ENCODE measurements at places on chromosomes 4 and X. TPM values are rescaled to one million over a fixed set of nuclear protein-coding genes. Genes with fewer than 3 reads are reported as not detected.

Gene RNF150
- total RNA-seq: 1.3 TPM

GRCh38 chr4:88991746-88992145 is 65.2 kb downstream of the FAM13A start:
- no peak for DNase-seq

DNA sequence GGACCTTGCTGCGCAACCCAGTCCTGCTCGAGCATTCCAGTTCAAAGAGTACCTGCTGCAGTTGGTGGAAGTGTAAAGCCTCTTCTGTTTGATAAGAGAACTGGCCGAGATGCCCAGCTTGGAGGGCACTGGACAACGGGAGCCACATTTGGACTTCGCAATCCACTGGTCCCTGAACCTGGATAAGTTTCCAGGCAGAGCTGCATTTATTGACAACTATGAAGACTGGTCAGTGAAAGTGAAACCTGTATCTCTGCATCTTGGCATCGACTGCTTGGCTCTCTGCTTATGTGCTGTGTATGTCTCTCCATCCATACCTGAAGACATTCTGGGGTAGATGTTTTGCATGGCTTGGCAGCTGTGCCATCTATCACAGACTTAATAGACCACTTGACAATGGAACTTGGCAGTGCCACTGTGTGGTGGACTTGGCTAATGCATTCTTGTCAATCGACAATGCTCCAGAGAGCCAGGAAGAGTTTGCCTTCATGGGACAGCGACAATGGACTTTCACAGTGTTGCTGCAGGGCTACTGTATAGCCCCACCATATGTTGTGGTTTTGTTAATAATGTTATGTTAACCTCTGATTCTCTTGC is 43.5 kb upstream of the ZBTB33 start:
- DNase-seq: no peak

DNA sequence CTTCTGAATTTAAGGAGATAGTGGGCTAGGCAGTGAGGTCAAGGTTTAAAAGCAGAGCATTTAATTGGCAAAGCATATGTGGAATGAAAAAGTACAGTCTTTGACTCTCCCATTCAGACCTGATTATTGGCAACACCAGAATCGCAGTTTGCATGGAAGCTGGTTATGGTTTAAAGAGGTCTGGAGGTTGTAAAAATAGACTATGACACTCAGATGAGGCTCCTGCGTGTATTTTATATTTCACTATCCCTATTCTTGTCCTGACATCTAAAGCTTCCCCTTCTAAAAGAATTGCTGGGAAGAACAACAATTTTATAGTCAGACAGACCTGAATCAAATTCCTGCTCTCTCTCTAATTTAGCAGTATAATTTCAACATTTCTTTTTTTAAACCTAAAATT is 302.9 kb downstream of the PCDH7 start:
- DNase-seq: no peak

DNA sequence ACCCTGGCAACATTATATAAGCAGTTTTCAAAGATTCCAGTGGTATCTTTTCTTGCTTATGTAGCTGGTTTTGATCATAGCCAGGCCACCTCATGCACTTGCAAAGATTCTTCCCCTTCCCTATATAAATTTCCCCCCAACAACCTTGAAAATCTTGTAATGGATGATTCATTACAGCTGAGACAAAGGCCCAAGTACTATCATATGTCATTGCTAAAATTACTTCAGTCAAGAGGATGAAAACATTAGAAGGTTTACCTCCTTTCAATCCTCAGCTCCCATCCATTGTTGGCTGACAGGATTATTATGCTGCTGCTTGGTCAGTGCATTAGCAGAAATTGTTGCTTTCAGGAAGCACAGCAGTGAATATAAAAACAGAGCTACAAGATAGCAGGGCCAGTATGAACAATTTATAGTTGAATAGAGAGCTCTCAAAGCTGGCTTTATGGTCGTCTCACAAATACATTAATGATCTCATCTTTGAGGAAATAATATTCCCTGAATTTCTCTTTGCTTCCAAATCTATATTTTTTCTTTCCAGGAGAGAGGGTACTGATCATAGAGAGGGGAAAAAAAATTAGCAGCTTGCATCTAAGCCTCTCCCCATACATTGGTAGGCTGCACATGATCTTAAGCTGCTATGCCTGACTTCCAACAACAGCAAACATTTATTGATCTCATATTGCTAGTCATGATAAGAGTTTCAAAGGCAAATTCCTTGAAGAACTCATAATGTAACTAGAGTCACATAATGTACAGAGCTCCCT is 7.7 kb upstream of the ARHGEF38 start:
- no peak for DNase-seq

DNA sequence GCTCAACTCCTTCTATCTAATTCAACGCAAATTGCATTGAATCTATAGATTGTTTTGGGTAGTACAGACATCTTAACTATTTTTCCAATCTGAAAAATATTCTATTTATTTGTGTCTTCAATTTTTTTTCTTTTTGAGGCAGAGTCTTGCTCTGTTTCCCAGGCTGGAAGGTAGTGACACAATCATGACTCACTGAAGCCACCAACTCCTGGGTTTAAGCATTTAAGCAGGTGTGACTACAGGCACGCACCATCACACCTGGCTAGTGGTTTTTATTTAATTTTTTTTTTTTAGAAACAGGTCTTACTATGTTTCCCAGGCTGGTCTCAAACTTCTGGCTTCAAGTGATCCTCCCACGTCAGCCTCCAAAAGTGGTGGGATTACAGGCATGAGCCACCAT is 98.3 kb downstream of the GK start:
- DNase-seq: no peak

Gene TNMD
- total RNA-seq: not detected

- no peak for DNase-seq
Measured at GRCh38 chrX:9859711-9860555, 73.7 kb downstream of the SHROOM2 start.

Gene GNRHR
- total RNA-seq: not detected

DNA sequence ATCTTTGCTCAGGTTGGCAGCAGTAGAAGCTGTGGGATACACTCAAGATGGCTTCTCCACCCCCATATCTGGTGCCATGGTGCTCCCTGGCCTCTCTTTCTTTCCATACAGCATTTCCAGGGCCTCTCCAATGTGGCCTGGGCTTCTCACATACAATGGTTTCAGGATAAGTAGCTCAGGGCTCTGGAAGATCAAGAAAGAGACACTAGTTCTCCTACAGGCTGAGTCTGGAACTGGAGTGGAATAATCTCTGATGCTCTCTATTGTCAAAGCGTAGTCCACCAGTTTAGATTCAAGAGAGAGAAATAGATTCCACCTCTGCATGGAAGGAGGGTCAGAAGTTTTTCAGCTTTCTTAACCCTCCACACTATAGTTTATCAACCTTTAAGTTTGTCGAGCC is 138.2 kb upstream of the AADAT start:
- DNase-seq: no peak

Gene KIAA1210
- not detected for total RNA-seq

GRCh38 chr4:23728393-23728792 is 161.5 kb downstream of the PPARGC1A start:
- DNase-seq: peak; percentile 5

GRCh38 chr4:82430964-82431745 is 765 bp downstream of the ENOPH1 start:
- no peak for DNase-seq

DNA sequence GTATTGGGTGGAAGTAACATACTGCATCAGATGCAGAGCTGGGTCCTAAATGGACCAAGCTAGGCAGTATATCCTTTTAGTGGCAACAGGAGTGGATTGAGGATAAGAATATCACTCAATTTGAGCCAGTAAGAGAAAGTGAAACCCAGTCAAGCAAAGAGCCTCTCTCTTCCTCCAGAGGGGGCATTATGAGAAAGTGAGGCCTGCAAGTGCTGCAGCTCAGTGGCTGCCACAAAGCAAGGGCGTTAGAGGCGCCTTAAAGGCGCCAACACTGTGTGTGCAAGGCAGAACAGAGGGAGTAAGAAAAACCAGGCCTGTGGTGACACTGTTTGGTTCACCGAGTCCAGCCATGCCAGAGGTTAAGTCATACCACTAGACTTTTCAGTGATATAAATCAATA is 17.5 kb downstream of the STX18 start:
- DNase-seq: no peak

GRCh38 chr4:74793757-74794381 is 454 bp downstream of the BTC start:
- DNase-seq: no peak

Gene TRIML2
- total RNA-seq: not detected

DNA sequence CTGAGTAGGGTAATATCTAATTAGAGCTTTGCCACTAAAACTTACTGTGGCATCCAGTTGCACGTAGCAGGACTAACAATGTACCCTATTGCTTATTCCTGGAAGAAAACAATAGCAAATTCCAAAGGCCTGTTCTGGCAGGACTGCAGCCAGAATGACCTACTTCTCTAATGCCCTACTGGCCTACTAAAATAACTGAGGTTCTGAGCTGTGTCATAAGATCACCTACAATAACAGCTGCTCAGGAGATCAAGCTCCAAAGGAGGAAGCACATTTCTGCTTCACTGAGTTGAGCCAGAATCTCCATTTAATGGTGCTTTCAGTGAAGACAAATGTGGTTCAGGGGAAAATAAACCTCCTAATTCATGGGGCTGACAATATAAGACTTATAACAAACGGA is 42.2 kb upstream of the CXCL8 start:
- DNase-seq: no peak

Gene DCAF8L2
- not detected for total RNA-seq

DNA sequence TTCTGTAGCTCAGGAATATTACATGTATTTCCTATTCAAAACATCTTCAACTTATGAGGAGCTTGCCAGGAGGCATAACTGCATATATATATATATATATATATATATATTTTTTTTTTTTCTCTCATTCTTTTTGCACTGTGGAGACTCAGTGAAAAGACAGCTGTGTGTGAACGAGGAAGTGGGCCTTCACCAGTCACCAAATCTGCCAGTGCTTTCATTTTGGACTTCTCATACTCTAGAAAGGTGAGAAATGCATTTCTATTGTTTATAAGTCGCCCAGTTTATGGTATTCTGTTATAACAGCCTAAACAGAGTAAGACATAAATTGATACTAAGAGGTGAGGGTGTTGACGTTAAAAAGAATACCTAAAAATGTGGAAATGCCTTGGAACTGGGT is 710.6 kb downstream of the TRAM1L1 start:
- no peak for DNase-seq

DNA sequence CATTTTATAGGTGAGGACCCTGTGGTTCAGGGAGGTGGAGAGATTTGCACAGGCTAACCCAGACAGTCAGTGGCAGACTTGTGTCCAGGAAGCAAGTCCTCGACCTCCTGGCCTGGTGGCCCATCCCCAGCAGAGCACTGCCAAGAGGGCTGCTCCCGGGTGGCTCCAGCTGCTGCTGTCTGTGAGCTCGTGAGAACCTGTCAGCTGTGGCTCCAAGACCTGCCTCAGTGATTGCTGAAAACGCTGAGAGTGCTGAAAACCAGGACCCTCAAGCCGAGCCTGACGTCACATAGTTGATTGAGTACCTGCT is 74.2 kb downstream of the RTL9 start:
- no peak for DNase-seq

- DNase-seq: peak; percentile 62
Measured at GRCh38 chrX:119516157-119516702, 48.0 kb downstream of the SLC25A5 start.

Gene VCX3B
- total RNA-seq: not detected

Gene GPR82
- not detected for total RNA-seq

DNA sequence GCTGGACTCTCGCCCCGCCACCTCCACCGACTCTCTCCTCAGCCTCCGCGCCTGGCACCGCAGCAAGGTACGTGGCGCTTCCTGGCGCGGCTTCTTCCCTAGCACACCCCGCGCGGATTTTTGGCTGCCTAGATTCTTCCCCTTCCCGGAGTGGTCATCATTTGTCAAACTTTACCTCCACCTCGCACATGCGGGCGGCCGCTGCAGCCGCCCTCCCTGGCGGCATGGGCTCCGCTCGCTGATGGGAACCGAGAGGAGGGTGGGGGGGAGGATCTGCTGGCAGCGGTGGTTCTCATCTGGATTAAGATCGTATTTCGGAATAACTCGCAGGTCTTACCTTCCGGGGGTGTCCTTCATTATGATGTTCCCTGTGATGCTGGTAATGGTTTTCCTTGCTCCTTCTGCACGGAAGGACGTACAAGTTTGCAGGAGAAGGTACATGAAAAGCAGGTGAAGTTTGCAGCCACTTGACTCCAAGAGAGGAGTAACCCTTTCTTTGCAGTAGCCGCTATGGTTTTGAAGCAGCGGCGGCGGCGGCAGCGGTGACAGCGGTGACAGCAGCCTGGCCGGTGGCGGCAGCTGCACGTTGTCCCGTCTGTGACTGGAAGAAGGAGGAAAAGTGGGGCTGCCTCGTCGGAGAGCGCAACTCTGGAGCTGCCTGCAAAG is 2183.9 kb upstream of the TENM3 start:
- no peak for DNase-seq

DNA sequence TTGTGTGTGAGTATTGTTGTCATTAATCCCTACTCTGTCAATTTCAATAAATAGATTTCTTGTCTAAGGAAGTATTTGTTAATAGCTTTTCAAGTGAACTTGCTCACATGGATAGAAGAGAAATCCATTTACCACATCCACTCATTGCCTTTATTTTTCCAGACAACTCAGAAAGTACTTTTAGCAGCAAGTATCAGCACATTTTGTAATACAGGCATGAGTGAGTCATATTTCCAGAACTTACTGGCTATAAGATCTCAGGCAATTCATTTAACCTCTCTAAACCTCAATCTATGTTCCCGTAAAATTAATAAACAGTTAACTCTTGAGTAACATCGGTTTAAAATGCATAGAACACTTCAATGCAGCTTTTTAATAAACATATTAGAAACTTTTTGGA is 317.9 kb upstream of the PCDH7 start:
- DNase-seq: no peak

- no peak for DNase-seq
Measured at GRCh38 chr4:152171556-152171955, 364.3 kb downstream of the FBXW7 start.

DNA sequence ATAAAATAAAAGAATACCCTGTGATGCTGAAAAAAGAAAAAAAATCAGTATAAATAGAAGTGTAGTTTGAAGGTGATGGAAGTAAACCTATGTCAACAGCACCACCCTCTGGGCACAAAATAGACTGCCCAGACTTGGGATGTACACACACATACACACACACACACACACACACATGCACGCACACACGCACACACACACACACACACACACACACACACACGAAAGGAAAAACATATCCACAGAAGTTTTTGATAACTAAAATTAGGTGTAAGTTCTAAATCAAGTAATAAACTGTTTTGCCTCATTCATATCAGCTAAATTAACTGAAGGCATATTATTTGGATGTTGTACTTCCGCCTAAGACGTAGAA is 40.5 kb downstream of the ANXA5 start:
- peak; percentile 10 for DNase-seq

GRCh38 chr4:59503731-59504130 is 1696.4 kb upstream of the ADGRL3 start:
- DNase-seq: no peak

- no peak for DNase-seq
Measured at GRCh38 chr4:185192059-185192458, 11.7 kb downstream of the CFAP97 start.

GRCh38 chr4:67934628-67935027 is 28.7 kb downstream of the TMPRSS11A start:
- DNase-seq: no peak

- no peak for DNase-seq
Measured at GRCh38 chr4:41485041-41485440, 52.9 kb upstream of the LIMCH1 start.

All from Panc1 (cell line).